ENCODE measurements at places on chromosomes 12 and 14.

DNA sequence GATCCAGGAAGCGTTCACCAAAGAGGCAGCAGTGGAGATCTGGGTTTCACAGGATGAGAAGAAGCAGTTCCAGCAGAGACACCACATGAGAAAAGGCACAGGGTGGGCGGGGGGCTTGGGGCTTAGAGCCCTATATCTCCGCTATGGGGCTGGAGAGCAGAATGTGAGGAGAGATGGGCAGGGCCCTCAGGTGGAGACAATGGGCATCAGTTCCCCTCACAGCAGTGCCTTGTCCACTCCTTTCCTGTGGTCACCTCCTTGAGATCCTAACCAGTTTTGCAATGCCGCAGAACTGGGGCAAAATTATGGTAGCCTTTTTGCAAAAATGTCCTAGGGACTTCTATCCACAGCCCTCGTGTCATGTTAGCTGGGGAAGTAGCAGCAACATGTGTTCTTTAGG is 27.5 kb downstream of the DHRS2 start:
- no peak for DNase-seq

DNA sequence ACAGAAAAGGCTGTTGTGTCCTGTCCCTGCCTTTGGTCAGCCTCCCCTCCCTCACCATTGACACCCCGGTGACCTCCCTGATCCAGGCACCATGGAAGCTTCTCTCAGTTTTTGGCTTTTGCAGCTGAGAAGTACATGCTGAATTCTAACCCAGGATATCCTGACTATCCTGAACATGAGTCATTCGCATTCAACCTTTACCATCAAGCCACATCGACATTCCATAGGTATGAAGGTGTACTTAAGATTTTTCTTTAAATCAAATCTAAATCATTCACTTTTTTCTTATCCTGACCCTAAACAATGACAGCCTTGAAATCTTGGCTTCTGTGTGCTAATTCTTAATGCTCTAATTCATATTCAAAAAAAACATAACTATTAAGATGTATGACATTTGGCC is 8.7 kb upstream of the KRT78 start:
- DNase-seq = no peak

DNA sequence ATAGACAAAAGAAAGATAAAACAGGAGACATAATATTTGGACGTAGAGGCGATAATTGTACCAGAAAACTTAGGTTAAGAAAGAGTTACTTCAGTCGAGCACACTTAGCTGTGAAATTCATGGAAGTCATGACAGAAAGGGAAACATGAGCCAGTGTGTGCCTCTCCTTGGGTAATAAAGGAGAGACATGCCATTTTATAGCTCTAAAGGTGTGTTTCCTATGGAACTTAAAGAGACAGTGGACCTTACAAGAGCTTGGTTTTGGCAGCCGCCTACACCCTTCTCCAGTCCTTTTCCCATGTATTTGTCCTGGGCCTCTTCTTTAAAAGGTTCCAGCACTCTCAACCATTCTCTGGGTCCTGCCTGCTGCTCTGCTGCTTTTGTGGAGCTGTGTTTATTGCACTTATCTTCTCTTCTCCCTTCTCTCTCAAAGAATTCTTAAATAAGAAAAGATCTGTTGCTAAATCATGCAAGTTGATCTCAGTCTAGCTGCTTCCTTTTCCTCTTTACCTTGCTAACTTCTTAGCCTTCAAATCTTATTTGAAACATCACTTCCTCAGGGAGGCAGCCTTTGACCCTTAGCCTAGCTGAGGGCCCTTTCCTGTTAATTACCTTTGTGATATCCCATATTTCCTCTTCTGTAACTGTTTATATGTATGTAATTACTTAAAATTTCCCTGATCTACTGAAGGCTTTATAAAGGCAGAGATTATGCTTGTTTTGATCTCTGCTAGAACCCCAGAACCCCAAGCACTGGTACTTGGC is 81.8 kb upstream of the EVL start:
- DNase-seq = no peak

GRCh38 chr12:29102741-29103140 is 46.3 kb upstream of the FAR2 start:
- no peak for DNase-seq

- no peak for DNase-seq
Measured at GRCh38 chr12:84416626-84417025, 496.0 kb downstream of the SLC6A15 start.

- no peak for DNase-seq
Measured at GRCh38 chr14:92649934-92650545, 98.4 kb downstream of the LGMN start.

GRCh38 chr12:11717519-11717961 is 68.1 kb downstream of the ETV6 start:
- no peak for DNase-seq

DNA sequence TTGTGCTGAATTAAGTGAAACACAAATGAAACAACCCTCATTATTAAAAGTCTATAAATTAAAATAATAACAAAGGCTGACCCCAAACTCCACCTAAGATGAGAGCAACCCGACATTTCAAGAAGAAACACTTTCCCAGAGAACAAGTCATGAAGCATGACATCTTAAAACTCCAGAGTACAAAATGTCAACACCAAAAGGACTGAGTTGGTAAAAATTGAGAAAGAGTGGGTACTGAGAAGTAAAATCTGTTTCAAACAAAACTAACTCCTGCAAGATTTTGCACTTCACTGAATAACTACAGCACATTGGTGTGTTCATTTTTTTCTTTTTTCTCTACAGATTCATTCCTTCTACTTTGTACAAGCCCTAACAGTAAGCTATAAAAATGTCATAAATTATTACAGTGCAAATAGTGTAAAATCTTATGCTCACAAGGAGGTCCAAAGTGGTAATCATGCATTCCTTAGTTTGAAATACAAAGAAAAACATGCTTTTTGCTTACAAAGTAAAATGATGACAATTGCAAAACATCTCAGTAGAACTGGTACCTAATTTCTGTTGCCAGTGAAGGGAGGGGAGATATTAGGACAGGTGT is 31.8 kb downstream of the SLC35F4 start:
- DNase-seq = no peak

DNA sequence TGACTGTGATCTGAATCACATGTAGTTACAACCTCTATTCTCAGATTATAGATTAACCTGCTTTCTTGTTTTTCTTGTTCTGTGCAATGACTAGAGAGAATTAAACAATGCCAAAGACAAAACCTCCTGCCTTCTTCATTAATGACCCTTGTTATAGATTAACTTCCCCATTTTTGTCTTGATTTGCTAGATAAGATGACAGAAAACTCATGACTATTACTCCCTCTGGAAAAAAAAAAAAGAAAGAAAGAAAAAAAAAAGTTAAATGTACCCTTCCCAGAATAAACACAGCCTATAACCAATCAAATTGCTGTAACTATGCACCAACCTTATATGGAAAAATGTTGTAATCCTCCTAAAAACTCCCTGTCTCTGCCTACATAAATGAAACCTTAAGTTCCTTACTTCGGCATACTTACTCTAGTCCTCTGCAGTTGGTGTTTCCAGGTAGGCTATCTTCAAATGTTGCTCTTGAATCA is 41.1 kb upstream of the PCED1B start:
- no peak for DNase-seq

- DNase-seq = no peak
Measured at GRCh38 chr12:93274937-93275336, 102.8 kb upstream of the NUDT4 start.

DNA sequence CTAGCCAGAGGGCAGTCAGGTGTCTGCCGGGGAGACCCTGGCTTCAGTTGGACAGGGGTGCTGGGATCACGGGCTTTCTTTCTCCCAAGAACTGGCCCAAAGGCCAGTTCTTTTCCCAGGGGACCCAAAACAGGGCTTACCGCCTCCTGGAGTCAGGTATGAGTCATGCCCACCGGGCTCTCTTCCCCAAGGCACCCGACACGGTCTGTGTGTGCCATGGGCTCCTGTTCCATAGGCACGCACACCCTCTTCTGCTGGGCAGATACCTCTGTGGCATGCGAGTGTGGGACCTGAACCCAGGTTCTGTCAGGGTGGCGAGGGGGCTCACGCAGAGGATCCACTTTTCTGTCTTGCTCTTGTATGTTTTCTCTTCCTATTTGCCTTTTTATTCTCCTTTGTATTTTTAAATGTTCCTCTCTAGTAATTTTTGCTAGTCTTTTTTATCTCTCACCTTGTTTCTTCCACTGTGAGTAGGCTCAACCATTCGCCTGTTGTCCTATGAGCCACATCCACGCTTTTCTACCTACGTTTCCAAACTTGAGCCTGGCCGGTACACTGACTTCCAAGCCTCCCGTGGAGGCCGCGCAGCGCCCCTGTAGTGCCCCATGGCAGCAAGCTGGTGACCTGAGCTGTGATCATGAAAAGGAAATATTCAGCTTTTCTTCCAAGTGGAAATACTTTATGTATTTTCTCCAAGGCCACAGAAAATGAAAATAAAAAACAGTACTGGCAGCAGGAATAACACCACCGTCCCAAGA is 362.2 kb downstream of the CACNA1C start:
- no peak for DNase-seq

DNA sequence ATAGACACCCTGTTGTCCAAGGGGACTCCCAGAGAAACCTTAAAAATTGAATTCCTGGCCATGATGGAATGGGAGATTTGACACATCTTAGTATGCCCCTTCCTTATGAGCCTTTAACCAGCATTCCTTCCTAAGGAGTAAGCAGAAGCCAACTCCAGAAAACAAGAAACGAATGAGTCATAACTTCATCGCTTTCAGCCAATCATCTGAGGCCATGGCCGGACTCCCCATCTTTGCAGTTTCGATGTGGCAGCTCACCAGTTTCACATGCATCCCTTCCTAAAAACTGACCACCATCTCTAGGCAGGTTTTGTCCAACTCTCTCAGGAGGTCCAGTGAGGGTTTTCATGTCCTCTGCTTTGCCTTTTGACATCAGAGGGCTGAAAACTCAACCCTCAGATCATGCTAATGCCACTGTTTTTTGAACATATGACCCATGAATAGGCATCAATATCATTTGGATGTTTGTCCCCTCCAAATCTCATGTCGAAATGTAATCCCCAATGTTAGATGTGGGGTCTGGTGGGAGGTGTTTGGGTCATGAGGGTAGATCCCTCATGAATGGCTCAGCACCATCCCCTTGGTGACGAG is 19.9 kb downstream of the DAAM1 start:
- DNase-seq = no peak

- no peak for DNase-seq
Measured at GRCh38 chr14:45868377-45868776, 615.4 kb upstream of the MIS18BP1 start.

DNA sequence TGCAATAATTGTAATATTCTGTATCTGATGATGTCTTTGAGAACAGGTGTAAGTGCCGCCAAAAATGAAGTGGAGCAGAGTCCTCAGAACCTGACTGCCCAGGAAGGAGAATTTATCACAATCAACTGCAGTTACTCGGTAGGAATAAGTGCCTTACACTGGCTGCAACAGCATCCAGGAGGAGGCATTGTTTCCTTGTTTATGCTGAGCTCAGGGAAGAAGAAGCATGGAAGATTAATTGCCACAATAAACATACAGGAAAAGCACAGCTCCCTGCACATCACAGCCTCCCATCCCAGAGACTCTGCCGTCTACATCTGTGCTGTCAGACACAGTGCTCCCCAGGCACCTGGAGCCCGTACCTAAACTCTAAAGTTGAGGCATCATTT is 268.7 kb downstream of the DAD1 start:
- DNase-seq = no peak

- DNase-seq = no peak
Measured at GRCh38 chr14:24803933-24804494, 170.0 kb upstream of the GZMB start.

Measured in natural killer cell treated with Interleukin-12 subunit alpha and Interleukin-12 subunit beta and Interleukin-15 and Interleukin-18, amount 100 ng/mL, for 72 hours (primary cell).